Activated CD4-positive, alpha-beta T cell treated with anti-CD3 and anti-CD28 coated beads, Interleukin-2, amount 10 ng/mL, durations not matched to agents 24 days and 14 days (primary cell): ENCODE measurements at places on chromosomes 3 and 15. TPM values are rescaled to one million over a fixed set of nuclear protein-coding genes. Genes with fewer than 3 reads are reported as not detected.

DNA sequence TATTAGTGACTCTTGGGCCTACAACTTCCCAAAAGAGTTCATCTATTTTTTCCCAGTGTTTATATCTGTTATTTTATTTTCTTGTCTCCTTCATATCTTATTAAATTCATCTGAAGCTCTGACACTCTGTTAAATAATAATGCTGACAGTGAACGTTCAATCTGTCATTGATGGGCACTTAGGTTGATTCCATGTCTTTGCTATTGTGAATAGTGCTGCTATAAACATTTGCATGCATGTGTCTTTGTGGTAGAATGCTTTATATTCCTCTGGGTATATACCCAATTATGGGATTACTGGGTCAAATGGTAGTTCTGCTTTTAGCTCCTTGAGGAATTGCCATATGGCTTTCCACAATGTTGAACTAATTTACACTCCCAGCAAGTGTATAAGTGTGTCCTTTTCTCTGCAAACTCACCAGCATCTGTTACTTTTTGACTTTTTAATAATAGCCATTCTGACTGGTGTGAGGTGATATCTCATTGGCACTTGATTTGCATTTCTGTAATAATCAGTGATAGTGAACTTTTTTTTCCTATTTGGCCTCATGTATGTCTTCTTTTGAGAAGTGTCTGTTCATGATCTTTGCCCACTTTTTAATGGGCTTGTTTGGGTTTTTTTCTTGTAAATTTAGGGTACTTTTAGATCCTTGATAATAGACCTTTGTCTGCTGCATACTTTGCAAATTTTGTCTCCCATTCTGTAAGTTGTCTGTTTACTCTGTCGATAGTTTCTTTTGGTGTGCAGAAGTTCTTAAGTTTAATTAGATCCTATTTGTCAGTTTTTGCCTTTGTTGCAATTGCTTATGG lies 122.5 kb downstream of the LEKR1 start:
- no peak for DNase-seq

DNA sequence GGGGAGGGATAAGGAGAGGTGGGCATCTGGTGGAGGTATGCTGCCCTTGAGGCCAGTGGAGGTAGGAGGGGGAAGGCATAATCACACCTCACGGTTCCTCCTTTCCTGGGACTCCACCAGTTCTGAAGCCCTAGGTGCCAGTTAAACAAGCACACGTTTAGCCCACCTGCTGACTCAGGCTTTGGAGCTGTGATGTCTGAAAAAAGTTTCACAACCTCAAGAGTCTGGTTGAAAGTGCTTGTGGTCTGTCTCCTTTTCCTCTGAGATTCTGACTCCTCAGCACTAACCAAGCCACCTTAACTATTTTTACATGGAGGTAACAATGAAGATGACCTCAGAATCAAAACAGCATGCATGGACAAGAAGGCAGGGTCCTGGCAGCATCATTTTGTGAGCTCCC lies 23.0 kb downstream of the HPS3 start:
- peak; percentile 71 for DNase-seq

Gene PHC3
- 54.7 and 56.4 TPM in 2 replicates for total RNA-seq

DNA sequence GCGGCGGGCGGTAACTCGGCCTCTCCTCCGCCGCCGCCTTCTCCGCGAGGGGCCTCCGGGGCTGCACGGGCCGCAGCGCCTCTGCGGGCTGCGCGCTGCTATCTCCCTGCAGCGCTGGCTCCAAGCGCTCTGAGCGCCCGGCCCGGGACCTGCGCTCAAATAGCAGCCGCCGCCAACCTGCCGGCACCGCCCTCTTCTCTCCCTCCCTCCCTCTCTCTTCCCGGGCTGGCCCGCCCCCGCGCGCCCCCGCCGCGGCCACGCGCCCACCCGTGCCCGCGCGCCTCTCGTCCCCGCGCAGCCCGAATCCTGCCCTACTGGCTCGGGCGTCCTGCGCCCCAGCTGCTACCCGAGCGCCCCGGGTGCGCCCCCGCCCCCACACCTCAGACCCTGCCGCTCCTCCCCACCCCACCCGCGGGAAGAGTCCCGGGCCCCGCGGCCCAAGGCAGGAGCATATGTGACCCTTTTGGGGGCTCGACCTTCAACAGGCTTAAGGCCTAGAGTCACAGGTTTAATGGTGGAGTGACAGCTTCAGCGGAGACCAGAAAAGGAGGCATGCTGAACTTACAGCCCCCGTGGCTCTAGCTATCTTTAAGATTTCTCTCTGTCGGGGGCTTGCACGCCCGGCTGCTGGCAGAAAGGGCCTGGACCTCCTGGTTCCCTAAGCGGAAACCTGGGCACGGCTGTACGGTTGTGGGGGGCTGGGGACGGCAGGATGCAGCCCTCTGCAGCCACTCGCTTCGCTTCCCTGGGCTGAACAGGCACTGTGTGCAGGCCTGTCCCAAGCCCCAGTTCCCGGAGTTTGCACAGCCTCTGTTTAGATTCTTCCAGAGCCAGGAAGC lies at the start of gene CACNA2D2:
Gene CACNA2D2 (minus strand): TSS at position 131 of the 839 bp plus-strand sequence. CDS start 211 bp downstream, outside the sequence.
- DNase-seq = peak; percentile 87

DNA sequence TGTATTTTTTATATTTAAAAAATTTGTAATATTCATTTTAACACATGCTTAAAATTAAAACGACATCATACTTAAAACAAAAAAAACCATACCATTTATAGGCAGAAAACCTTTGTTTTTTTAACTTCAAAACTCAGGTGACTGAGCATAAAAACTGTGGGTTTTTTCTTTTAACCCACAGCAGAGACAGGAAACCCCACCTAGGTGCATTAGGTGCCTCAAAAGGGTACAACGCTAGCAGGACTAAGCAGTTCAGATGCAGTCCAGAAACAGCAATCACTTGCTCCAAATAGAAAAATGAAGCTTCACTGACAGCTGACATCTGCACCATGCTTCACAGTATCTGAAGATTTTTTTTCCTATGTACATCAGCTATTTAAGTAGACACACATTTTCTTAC lies 52.3 kb downstream of the GLB1 start:
- peak; percentile 83 for DNase-seq

Gene SLC12A1
- not detected in 2 replicates for total RNA-seq

DNA sequence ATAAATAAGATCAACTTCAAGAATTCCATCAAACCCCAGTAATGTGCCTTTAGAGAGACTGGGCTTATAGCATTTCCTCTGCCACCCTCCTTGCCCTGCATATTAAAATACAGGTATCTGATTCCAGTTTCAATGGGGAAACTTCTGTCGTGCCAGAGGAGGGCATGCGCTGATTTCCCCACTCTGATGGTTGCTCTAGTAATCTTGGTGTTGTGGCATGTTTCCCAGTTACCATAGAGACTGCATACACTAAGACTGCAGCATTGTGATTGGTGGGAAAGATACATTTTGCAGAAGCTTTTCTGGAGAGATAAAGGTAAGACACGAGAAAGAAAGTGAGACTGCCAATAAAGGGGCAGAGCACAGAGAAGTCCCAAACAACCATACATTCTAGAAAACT lies 225.6 kb downstream of the TIGIT start:
- DNase-seq = no peak

Gene CCR9
- total RNA-seq = not detected in 2 replicates

DNA sequence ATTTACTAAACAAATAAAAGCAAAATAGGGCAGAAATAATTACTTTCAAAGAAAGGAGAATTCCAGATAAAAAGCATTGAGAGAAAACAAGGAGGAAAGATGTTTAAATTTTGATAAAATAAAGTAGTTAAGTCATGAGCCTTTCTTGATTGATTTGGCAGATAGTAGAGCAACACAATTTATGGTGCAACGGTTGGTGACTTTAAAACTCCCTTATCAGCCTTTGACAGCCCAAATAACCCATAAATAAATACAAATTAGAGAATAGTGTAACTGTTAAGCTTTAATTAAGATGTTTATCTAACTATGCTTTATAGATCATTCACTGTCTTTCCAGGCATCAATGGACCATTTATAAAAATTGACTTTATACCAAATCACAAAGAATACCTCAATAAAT lies 54.0 kb upstream of the EIF1B start:
- no peak for DNase-seq

Gene TMEM108
- total RNA-seq = not detected in 2 replicates
